Right lung (tissue), 10 donors: ENCODE measurements at places on chromosomes 2 and 18. TPM values are rescaled to one million over a fixed set of nuclear protein-coding genes. Genes with fewer than 3 reads are reported as not detected.

IL18R1 gene
- 5.6 TPM for polyA plus RNA-seq

TSPYL6 gene
- 0.12 TPM for polyA plus RNA-seq

PLGLB1 gene
- polyA plus RNA-seq, result 18.7 TPM

GRCh38 chr2:240132651-240132980 lies 3.5 kb downstream of the COPS9 start:
- no peak for DNase-seq

- no peak for DNase-seq
These were observed 8.0 kb downstream of the D2HGDH start for GRCh38 chr2:241742320-241742939.

DNA sequence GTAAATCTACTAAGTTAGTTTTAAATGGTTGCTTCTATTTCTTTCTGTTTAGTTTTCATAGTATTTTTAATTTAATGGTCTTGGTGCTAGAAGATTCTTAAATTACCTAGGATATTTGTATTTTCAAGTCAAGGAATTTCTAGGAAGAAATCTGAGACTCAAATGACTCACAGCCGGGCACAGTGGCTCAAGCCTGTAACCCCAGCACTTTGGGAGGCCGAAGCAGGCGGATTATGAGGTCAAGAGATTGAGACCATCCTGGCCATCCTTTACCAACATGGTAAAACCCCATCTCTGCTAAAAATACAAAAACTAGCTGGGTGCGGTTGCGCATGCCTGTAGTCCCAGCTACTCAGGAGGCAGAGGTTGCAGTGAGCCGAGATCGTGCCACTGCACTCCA lies 95.5 kb downstream of the C2orf74 start:
- no peak for DNase-seq

GRCh38 chr18:11284811-11285210 lies 135.4 kb upstream of the PIEZO2 start:
- DNase-seq, result no peak

DNA sequence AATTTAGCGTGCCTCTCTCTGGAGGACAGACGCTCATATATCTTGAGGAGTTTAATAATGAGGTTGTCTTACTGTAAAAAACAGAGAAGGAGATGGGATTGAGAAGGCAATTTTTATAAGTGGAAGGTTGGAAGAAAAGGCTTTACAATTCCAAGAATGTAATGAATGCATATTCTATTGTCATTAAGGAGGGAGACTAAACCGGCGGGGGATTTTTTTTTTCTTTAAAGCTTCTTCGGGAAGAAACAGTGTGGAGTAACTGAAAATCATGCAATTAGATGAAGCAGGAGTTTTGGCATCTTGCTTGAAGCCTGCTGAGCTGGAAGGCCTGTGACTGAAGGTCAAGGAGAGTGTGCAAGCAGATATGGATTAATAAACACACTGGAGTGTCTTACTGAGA lies 124.4 kb downstream of the HRH4 start:
- no peak for DNase-seq

- no peak for DNase-seq
These were observed 667 bp downstream of the REEP1 start for GRCh38 chr2:86336675-86337243.

DNA sequence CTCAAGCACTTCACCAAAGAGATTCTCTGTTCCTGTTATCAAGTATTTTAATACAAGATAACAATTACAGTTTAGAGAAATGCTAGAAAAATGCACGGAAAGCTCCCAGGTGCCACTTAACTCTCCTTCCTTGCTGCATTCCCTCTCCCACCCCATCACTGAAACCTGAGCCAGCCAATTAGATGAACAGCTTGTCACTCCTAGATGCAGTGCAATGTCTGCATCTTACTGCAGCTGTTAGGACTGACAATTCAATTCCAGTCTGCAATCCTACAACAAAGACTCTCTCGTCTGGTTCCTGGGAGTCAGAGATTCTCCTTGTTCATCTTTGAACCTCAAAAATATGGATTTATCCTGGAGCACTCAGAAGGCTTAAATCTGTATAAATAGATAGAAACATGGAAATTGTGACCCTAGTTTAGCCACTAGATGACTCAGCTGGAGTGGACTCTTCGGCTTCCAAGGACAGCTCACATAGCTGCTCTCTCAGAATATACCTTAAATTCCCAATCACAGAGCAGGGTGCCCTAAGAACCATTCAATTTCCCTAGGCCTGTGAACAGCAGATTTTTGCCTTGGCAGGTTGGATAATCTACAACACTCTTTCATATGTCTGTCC lies 311.1 kb downstream of the NRXN1 start:
- no peak for DNase-seq
